ENCODE measurements at places on chromosomes 2 and 18.

DNA sequence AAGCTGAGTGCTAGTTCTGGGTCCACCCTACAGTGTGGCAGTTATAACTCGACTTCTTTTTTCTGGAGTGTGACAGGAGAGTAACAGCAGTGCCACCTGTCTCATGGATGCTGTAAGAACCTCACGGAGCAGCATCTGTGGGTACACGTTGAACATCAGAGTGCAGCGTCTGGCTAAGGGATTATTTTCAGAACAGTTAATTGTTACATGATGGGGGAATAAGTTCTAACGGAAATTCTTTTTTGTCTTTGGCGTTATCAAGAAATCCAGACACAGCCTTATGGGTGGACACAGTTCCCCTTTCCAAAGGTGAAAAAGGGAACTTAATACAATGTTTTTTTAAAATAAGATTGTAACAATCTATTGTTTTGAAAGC lies 28.3 kb upstream of the TOGARAM2 start:
- no peak for DNase-seq

DNA sequence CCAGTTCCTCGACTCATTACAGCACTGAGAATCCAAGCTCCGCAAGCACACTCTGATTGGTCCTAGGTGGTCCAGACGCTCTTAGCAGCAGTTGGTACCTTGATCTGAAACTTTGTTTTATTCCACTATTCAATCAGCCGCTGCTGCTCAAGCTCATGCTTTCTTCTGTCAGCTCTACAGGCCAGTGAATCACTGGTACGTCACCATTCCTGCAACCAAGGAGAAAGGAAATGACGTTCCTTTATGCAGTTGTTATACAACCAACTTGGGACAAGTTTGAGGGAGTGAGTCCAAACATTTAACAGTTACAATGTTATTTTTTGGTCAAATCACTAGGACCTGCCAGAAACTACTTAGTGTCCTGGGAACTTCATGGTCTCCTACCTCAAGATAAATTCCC lies 398.8 kb upstream of the TMEFF2 start:
- DNase-seq: no peak

DNA sequence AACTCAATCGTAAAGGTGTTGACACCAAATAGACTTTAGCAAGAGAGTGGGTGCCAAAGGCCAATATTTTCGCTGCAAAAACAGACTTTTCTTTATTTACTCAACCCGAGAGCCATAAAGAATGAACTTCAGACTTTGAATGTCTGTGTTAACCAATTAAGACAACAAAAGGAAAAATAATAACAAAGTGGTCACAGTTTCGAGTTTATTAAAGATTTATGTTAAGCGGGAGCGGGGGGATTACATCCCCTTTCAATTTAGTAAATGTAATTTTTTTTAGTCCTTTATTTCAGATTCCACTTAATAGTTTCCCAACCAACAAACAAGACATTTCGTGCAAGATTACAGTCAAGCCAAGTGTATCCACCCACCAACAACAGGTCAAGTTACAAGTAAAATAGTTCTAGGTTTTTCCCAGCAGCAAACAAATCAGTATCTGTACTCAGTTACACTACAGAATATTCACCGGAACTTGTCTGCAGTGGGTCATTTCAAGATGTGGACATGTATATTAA lies 9.0 kb downstream of the CDH2 start:
- DNase-seq: no peak

- no peak for DNase-seq
Observed at GRCh38 chr2:29061176-29061575, 13.1 kb downstream of the PCARE start.

DNA sequence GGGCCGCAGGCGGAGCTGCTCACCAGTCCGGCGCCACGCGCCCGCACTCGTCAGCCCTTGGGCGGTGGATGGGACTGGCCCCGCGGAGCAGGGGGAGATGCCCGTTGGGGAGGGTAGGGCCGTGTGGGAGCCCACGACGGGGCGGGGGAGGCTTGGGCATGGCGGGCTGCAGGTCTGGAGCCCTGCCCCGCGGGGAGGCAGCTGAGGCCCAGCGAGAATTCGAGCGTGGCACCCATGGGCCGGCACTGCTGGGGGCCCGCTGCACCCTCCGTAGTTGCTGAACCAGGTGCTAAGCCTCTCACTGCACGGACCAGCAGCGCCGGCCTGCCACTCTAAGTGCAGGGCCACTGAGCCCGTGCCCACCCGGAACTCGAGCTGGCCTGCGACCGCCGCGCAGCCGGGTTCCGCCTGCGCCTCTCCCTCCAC lies 182.4 kb upstream of the ERBB4 start:
- no peak for DNase-seq

GRCh38 chr2:190911813-190912212 lies 31.2 kb downstream of the GLS start:
- DNase-seq: no peak

- peak; percentile 94 for DNase-seq
Observed at GRCh38 chr2:240566203-240567136, 1.8 kb upstream of the RNPEPL1 start.

GRCh38 chr18:48961547-48961946 lies 10.8 kb upstream of the SMAD7 start:
- no peak for DNase-seq

DNA sequence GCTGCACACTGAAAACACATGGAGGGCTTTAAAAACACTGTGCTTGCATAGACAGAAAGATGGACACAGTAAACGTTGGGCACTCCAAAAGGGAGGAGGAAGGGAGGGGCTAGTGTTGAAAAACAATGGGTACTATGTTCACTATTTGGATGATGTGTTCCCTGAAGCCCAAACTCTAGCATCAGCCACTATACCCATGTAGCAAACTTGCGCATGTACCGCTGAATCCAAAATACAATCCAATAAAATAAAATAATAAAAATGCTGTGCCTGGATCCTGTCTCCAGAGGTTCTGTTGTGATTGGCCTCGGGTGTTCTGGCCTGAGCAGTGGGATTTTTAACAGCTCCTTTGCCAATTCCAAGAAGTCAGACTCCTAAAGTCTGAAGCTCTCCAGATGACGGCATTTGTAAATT lies 166.0 kb downstream of the TMEM182 start:
- DNase-seq: no peak

DNA sequence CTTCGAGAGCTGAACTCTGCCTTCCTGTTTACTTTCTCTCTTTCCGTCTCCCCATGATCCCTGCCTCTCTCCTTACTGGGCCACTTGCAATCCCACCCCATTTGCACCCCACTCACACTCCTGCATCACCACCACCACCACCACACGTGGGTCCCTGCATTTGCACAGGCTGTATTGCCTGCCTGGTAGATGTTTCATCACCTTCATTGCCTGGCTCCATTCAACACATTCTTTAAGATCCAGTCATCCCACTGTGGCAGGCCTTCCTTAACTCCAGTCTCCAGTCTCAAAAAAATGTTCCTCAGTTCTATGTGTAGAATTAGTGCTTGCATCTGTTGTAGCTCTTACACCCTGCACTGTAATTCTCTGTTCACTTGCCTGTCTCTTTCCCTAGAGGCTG lies 13.9 kb downstream of the NOSTRIN start:
- peak; percentile 68 for DNase-seq

- DNase-seq: no peak
Observed at GRCh38 chr2:233114421-233114861, 54.3 kb downstream of the INPP5D start.

DNA sequence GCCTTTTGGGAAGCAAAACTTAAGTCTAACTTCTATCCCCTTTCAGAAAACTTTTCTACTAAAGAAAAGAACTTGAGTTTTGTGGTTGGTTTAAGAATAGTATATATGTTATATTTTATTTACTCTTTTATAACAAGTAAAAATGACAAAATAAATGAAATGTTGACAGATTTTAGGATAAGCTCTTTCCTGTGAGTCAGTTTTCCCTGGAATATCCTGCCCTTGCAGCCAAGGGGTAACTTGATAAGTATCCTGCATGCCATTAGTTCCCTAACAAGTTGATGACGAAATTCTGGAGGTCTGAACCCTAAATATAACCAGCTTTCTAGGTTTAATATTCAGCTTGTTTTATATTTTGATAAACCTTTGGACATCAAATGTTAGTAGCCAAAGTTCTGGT lies 7.3 kb upstream of the HTR2B start:
- peak; percentile 79 for DNase-seq

- DNase-seq: no peak
Observed at GRCh38 chr2:158493458-158493857, 36.7 kb downstream of the PKP4 start.

GRCh38 chr18:42392416-42392815 lies 437.4 kb downstream of the PIK3C3 start:
- DNase-seq: no peak

- peak; percentile 25 for DNase-seq
Observed at GRCh38 chr2:234468503-234468902, 28.4 kb downstream of the ARL4C start.

- no peak for DNase-seq
Observed at GRCh38 chr18:10365021-10365500, 89.4 kb upstream of the APCDD1 start.

- peak; percentile 22 for DNase-seq
Observed at GRCh38 chr18:37396971-37397720, 168.5 kb downstream of the CELF4 start.

GRCh38 chr18:59383851-59384250 lies 24.8 kb upstream of the LMAN1 start:
- no peak for DNase-seq

GRCh38 chr2:104825124-104825865 lies 28.6 kb upstream of the POU3F3 start:
- DNase-seq: no peak

DNA sequence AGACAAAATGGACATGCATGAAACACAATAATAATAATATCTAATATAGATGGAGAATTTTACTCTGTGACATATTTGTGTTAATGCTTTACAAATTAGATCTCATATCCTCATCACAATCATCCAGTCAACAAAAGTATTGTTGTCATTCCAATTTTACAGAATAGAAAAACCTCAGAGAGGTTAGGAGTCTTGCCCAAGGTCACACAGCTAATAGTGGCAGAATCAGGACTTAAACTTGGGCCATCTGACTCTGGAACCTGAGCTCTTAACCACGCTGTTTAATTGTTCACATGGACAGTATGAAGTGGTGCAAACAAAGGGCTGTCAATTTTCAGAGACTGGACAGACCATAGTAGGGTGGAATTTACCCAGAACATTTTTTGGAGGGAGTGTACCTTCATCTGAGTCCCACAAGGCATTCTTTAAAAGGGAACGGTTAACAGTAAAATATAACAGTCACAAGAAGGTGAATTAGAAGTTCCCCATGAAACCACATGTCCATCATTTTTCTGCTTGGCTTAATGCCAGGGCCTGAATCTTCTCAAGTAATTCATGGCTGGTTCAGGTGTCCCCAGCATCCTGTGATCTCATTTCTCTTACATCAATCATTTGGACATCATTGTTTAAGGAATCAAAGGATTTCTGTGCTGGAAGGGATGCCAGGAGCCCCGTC lies 35.4 kb upstream of the CCDC93 start:
- no peak for DNase-seq

- no peak for DNase-seq
Observed at GRCh38 chr2:156935616-156936015, 321.9 kb upstream of the GALNT5 start.

DNA sequence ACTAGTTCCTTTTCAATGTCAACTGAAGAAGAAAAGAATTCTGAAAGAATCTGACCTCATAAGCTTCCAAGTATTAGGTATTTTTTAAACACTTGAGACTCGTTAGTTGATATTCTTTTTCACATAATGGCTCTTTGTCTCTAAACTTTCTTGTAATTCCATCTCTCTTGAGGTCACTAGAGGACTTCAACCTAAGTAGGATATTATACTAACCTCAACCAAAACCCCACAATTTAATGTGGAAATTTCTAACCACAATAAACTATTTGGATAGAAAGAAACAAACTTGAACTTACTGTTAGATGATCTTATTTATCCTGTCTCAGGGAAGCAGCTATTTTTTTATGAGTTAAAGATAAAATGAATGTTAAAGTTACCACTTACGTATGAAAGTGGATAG lies 206.9 kb upstream of the FSIP2 start:
- DNase-seq: no peak

GRCh38 chr2:104638859-104639202 lies 215.1 kb upstream of the POU3F3 start:
- no peak for DNase-seq

DNA sequence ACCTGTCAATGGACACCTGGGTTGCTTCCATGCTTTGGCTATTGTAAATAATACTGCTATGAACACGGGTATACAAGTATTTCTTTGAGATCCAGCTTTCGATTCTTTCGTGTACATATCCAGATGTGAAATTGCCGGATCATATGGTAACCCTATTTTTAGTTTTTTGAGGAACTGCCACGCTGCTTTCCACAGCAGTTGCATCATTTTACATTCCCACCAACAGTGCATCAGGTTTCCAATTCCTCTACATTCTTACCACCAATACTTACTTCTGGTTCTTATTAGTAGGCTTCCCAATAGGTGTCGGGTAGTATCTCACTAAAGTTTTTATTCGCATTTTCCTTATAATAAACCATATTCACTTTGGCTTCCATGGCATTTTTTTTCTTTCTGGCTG lies 69.6 kb downstream of the PID1 start:
- DNase-seq: no peak

- peak; percentile 86 for DNase-seq
Observed at GRCh38 chr2:60516383-60516811, 37.1 kb downstream of the BCL11A start.

Data from foreskin fibroblast (primary cell).